ENCODE measurements at places on chromosomes 2 and 18.

DNA sequence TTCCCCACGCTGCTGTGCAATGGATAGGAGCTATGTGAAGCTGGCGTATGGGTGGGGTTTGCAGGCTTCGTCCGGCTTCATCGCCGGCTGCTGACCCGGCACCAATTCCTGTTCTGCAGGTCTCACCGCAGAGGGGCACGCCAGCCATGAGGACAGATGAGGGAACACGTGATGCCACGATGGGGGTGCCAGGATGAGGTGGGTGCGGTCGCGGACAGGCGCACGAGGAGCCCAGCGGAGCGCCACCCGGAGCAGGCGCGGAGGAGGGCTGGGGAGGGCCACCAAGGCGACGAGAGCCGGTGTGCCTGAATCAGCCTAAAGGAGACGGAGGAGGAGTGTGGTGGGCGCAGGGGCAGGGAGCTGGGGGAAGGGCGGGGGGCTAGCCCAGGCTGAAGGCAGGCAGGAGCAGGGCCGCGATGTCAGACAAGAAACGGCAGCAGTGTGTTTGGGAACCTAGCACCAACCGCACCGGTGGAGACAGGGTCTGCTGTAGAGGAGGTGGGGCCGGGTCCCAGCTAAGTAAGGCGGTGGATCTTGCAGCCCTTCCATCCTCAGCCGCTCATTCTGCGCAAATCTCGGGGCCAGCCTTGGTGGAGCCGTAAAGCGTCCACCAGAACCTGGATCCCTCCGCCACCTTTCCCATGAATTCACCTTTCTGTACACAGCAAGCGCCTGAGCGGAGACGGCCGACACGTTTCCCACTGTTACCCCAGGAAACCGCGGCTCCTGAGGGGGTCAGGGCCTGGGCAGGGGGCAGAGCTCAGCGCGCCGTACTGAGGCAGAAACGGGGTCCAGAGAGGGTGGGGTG lies 17.0 kb upstream of the CD8A start:
- no peak for DNase-seq

DNA sequence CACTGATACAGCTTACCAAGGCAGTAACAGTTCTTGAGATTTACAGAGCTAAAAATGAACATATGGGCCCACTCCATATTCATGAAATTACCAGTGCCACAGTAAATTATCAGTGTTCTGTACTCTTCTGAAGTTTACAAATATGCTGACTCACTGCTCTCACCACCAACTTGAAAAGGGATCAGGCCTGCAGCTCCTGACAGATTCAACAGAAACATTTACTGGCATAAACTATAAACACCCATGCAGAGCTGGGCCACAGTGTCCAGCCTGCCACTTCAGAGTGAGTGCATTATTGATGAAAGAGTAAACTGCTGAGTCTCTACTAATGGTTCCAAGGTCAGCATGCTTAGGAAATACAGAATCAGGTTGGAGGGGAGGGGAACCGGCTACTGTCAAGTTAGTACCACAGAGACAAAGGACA lies 83.1 kb downstream of the FARSB start:
- DNase-seq: peak; percentile 21

DNA sequence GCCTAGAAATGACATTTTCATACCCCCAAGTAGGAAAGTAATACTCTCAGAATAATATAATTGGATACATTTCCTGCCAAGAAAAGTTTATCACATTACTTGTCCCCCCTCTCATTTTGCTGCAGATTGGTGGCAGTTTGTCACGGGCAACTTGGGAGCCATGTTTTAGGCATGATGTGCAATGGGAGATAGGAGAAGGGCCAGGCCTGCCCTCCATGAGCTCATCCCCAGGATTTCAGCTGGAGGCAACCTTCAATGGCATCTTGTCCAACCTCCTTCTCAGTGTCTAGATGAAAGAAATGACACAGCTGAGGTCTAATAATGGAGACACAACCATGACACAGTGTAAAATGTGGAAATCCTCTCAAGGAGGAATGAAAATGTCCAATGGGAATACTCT lies 11.4 kb upstream of the RAB31 start:
- no peak for DNase-seq

GRCh38 chr18:54279477-54280219 lies 10.3 kb downstream of the POLI start:
- no peak for DNase-seq

DNA sequence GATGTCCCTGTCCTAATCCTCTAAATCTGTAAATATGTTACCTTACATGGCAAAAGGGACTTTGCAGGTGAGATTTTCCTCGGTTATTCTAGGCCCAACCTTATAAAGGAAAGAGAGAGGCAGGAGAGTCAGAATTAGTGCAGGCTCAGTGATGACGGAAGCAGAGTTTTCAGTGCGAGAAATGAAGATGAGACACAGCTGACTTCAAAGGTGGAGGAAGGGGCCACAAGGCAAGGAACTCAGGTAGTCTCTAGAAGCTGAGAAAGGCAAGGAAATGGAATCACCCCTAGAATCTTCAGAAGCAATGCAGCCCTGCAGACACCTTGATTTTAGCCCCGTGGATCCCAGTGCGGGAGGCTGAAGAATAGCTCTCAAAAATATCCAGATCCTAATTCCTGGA lies 7.2 kb upstream of the LCLAT1 start:
- DNase-seq: no peak

DNA sequence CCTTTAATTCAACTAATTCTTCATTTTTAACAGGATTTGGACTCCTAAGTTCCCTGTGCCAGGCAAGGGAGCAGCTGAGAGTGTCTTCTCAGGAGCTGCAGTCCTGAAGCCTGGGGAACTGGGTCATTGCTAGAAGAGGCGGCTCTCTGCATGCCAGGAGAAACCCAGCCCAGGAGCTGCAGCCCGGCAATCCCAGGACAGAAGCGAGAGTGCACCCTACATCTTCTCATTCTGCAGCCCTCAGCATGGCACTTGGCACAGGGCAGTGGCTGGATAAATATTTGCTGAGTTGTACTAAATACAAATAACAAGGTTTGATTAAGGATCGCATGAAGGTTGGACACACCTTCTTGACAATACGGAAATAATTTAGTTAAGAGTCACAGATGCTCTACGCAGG lies 244.9 kb upstream of the PXDN start:
- no peak for DNase-seq

- DNase-seq: no peak
These were observed 4.7 kb downstream of the COBLL1 start for GRCh38 chr2:164836907-164837306.

- DNase-seq: no peak
These were observed 97.8 kb upstream of the PMAIP1 start for GRCh38 chr18:59802031-59802430.

All from fibroblast of skin of left quadriceps (primary cell).